ENCODE measurements at places on chromosomes 6 and 20.

DNA sequence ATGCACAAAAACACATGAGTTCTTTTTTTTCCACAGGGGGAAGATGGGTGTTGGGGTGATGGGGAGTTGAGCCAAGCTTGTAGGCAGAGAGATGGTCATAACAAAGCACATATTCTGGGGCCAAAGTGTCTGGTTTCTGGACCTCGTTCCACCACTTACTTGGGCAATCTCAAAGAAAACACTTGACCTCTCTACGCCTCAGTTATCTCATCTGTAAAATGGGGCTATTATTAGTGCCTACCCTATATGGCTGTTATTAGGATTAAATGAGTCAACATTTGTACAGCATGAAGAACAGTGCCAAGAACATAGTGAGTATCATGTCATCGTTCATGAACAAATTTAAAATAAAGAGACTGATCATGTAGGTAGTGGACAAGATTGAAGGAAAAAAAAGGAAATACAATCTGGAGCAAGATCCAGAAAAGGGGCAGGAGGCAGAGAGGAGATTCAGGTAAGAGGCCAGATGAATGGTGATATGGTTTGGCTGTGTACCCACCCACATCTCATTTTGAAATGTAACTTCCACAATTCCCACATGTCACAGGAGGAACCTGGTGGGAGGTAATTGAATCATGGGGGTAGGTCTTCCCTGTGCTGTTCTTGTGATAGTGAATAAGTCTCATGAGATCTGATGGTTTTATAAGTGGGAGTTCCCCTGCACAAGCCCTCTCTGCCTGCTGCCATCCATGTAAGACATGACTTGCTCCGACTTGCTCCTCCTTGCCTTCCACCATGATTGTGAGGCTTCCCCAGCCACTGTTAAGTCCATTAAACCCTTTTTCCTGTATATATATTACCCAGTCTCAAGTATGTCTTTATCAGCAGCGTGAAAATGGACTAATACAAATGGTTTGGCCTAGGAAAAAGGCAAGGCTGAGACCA lies 14.2 kb downstream of the EEF1E1 start:
- peak; percentile 57 for DNase-seq

- peak; percentile 4 for DNase-seq
Measured at GRCh38 chr6:63066055-63066704, 145.1 kb upstream of the FKBP1C start.

- peak; percentile 74 for DNase-seq
Measured at GRCh38 chr20:34110745-34111641, 1.1 kb downstream of the EIF2S2 start.

DNA sequence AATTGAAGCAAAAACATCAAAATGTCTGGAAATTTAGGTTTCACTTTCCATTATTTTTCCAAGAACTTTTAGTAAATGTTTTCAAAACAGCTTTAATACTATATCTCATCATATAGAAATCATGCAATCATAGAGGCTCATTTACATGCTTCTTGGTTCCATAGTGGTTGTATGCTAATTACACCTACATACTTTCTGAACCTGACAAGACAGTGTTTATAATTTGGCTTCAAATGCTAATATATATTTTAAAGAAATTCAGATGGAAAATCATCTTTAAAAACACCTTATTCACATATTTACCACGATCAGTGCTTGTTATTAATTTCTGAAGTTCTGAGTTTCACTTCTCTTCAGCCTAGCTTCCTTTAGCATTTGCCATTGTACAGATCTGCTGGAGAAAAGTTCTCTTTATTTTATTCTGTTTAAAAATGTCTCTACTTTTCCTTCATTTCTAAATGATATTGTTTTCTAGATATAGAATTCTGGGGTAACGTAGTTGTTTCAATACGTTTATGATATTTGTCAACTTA lies 89.9 kb downstream of the PLCB1 start:
- DNase-seq: no peak

DNA sequence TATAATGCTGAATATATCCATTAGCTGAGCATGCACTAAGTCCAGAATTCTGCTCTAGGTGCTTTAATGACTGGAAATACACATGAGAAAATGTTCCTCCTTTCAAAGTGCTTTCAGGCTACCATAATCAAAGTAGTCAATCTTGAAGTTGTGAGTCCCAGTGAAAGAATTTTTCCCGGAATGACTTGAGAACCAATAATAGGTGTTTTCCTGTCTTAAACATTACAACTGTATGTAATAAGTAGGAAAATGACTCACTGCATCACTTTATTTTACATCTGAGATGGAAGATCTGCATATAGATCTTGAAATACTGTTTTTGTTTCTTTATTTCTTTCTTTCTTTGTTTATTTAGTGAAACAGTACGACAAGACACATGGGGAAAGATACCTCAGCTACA lies 437.4 kb upstream of the JAG1 start:
- DNase-seq: no peak

GRCh38 chr6:26234421-26235301 lies 130.3 kb upstream of the BTN3A2 start:
- DNase-seq: peak; percentile 65

DNA sequence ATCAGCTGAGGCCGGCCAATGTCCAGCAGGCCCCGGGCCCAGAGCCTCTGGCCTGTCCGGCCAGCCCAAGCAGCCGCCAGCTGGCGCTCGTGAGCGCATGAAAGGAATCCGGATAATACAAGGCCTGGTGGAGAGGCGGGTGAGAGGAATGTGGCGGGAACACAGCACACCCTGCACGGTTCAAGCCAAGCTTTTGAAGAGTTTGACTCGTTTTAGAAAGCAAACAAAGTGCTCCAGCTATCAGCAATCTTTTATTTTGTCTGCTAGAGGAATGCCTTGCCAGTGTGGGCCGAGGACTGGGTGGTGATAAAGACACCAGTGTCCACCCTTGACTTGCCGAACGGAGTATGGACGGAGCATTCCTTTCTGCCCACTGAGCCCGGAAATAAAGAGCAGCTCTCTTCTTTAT lies 9.3 kb upstream of the NEDD9 start:
- DNase-seq: no peak

DNA sequence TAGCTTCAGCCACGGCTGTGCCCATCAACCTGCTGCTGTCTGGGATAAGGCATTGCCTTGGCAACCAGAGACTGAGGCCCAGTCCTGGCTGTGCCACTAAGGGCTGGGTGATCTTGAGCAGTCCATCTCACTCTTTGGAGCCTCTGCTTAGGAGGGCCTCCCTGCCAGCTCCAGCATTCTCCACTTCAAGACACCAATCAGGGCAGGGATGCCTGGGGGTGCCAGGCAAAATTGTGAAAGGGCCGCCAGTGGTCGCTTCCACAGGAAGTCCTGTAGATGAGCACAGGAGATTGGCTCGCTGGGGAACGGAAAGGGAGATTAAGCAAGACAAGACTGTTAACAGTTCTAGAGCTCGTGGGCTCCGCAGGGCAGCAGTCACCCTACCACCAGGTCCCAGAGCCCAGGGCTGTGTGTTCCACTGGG lies at the start of gene RAB44:
Gene RAB44, plus strand, starts transcription at position 346 of the 423 bp plus-strand sequence. CDS start 6,410 bp downstream, outside the sequence.
- DNase-seq: peak; percentile 29

DNA sequence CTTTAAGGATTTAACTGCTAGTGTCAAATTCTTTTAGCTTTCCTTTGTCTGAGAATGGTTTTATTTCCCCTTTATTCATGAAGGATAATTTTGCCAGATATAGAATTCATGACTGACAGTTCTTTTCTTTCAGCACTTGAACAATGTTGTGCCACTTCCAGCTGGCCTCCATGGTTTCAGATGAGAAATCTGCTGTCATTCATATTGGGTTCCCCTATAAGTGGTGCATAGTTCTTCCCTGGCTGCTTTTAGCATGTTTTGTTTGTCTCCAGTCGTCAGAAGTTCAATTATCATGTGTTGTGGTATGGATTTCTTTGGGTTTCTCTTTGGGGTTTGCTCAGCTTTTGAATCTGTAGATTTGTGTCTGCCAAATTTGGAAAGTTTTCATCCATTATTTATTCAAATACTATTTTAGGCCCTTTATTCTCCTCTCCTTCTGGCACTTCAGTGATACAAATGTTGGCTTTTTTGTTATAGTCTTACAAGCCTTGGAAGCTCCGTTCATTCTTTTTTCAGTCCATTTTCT lies 76.3 kb upstream of the TGM3 start:
- DNase-seq: no peak

- no peak for DNase-seq
Measured at GRCh38 chr20:16293590-16293989, 279.7 kb downstream of the KIF16B start.

DNA sequence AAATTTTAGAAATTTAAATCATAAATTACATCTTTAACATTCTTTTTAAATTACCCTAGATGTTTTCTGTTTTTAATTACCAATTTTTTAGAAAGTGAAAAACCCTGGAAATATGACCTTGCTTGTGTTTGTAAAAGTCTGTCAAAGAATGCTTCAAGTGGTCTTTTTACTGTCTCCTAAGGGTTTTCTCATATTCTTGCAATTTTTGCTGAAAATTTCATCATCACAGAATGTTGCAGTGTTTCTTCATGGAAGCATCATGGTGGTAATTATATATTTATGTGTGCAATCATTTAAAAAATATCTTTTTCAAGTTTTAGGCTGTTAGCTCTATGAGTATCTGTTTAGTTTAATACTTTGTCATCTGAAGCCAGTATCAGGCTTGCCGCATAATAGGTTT lies 178.2 kb downstream of the HDGFL1 start:
- DNase-seq: no peak

DNA sequence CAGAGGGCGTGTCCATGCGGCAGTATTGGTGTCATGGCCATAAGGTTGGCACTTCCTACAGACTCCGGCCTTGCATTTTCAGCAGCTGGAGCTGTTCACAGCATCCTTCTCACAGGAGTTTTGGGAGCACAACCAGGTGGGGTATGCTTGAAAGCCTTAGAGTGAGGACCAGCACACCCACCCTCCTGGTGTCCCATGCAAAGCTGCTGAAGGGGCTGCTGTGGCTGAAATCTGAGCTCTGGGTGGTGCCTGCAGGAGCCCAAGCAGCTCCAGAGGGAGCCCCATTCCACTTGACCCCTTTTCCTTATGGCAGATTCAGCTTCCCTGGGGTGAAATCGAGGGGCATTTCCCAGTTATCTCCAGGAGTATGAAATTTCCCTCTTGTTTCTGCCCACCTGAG lies 74.0 kb upstream of the BHLHE23 start:
- no peak for DNase-seq

GRCh38 chr20:47438464-47439381 lies 63.0 kb upstream of the NCOA3 start:
- peak; percentile 33 for DNase-seq

DNA sequence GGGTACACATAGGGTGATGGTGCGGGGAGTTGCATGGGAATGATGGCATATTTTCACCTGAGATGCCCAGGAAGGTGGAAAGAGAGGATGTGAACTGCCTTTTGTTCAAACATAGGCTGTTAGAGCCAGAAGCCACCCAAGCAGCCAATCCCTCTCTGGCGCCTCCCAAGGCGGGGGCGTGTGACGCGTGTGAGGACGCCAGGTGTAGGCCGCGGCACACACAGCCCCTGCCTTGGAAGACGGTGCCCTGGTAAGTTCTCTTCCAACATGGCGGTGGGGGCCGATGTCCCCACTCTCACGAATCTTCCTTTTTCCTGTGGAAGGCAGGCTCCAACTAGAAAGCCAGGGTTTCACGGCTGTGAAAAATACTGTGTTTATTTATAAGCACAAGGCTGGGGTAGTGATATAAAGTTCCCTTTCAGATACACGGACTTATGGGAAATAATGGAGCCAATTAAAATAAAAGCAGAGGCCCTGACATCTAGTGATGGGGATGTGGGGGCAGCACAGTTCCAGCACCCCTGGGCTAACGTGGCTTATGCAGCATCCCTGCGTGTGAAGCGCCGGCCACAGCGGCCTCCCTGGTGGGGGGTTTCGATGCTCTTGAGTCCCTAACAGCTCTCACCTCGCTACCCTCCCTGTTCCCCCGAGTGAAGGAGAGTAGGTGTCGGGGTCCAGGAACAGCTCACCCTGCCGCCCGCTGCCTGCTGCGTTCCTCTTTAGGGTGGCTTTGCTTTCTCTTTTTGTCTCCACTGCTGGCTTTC lies 28.3 kb downstream of the CDH4 start:
- DNase-seq: no peak

DNA sequence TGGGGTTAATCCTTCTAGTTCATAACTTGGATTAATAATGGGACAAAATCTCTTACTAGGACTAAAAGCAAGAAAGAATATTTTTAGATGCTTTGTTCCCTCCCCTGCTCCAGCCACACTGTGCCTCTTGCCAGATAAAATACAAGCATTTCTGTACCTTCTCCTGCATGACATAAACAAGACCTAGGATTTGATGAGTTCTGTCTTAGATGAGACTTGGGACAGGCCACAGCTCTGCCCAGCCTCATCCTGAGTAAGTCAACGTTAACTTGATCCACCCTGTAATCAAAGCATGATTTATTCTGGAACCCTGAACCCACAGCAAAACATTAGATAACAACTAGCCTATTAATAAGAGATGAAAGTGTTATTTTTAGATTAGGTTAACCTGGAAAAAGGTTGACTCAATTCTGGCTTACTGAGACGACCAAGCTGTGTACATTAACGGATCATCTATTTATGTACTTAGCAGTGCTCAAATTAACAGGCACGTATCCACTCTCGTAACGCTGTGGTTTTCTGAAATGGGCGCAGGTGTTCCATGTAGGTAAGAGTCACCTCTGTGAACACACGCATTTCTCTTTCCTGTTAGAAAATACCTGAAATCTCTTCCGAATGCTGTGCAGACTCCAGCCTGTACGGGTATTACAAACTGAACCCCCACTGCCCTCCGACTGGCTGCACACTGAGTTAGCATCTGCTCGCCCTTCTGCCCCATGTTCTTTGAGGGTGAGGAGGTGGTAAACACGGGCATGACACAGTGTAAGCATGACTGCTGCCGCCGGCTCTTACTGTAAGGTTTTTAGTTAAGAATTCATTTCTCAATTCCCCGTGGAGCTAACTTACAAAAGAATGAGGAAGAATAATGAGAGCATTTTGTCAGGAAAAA lies 132.1 kb upstream of the FOXQ1 start:
- no peak for DNase-seq

DNA sequence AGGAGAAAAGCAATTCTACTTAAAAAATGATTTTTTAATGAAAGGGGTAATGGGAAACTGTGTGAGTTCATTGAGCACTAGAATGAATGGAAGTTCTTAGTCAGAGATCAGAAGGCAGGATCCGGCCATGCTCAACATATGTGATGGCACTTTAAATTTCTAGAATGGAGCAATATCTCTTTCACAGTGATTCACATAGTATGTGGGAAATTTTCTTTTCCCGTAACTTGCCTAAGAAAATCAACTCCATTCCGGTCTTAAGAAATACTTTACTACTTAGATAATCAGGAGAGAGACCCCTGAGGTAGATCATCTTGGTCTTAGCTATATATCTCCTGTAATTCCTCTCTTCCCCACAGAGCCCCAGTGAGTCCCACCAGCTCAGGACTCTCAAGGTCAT lies 131.8 kb downstream of the SCML4 start:
- DNase-seq: peak; percentile 16

- DNase-seq: peak; percentile 86
Measured at GRCh38 chr6:43723737-43724295, 36.2 kb upstream of the MRPS18A start.

- no peak for DNase-seq
Measured at GRCh38 chr6:151058021-151058733, 181.6 kb upstream of the AKAP12 start.

GRCh38 chr20:41247523-41248367 lies 69.8 kb downstream of the ZHX3 start:
- DNase-seq: no peak

GRCh38 chr20:7654231-7654630 lies 286.0 kb downstream of the HAO1 start:
- DNase-seq: no peak

Data from suppressor macrophage treated with lipopolysaccharide for 1 hour (primary cell).